Left renal pelvis (tissue), 4 donors: ENCODE measurements at places on chromosomes 3 and 15. TPM values are rescaled to one million over a fixed set of nuclear protein-coding genes. Genes with fewer than 3 reads are reported as not detected.

ARID3B gene
- polyA plus RNA-seq, result 17.1 TPM

- no peak for DNase-seq
Measured at GRCh38 chr3:158722108-158722507, 10.1 kb downstream of the RARRES1 start.

DNASE1L3 gene
- polyA plus RNA-seq, result 17.2 TPM

DNA sequence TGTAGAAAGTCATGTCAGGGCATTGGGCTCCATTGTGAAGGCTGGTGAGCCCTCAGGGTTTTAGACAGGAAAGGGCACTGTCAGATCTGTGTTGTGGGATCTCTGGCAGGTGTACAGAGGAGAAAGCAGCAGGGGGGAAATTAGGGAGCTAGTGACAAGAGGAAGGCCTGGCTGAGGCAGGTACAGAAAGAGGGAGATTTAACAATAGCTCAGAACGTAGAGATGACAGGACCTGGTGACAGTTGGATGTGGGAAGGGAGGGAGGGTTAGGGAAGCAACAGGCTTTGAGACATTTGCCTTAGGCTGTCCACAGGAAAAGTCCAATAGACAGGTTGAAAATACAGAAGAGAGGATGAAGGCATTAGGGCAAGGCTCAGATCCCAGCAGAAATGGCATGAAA, 288.1 kb downstream of the EPHB1 start:
- DNase-seq, result no peak

GRCh38 chr15:46265664-46266347, 631.0 kb downstream of the SQOR start:
- DNase-seq, result no peak

- no peak for DNase-seq
Measured at GRCh38 chr3:17217588-17217987, 332.8 kb downstream of the PLCL2 start.

DNA sequence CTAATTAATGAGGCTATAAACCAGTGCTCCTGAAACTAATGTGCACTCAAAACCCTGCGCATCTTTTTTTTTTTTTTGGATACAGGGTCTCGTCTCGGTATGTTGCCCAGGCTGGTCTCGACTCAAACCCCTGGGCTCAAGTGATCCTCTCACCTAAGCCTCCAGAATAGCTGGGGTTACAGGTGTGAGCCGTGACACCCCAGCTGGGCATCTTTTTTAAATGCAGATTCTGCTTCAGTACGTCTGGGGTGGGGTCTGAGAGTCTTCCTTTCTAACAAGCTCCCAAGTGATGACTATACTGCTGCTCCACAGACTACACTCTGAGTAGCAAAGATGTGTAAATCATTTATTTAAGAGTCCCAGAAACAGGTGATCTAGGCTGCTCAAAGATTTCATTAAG, 73.0 kb downstream of the BFSP2 start:
- DNase-seq, result no peak

KIF7 gene
- 16.1 TPM for polyA plus RNA-seq

GRCh38 chr15:63057468-63058345, 15.2 kb downstream of the TPM1 start:
- no peak for DNase-seq

GRCh38 chr3:132721479-132722164, 587 bp downstream of the NPHP3 start:
- DNase-seq, result no peak

ITIH3 gene
- 8.9 TPM for polyA plus RNA-seq

OXTR gene
- 0.98 TPM for polyA plus RNA-seq

DNA sequence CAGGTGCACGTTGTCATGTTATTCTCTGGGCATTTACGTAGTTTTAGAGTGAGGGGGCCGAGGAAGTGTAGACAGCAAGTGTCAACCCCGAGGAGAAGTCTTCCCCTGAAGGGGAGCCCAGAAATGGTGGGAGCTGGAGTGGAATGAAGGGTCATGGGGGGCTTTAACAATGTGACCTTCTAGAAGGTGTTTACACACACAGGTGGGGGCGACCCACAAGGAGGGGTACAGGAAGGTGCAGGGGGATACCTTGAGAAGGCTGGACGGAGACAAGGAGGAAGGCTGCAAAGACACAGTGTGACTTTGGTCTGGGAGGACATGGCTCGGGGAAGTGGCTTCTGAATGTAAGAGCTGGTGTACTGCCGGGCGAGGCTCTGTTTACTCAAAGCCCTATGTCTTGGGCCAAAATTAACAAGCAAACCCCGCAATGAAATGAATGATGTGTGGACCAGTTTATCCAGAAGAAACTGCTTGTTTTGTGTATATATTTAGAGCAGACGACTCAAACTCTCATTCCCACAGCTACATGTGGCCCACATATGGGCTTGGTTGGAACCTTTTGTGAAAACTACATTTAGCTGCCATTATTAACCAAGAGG, 18.7 kb downstream of the TRPM1 start:
- no peak for DNase-seq

ZXDC gene
- 27.0 TPM for polyA plus RNA-seq

STRIT1 gene
- 2.3 TPM for polyA plus RNA-seq

HHLA2 gene
- 0.23 TPM for polyA plus RNA-seq

DNA sequence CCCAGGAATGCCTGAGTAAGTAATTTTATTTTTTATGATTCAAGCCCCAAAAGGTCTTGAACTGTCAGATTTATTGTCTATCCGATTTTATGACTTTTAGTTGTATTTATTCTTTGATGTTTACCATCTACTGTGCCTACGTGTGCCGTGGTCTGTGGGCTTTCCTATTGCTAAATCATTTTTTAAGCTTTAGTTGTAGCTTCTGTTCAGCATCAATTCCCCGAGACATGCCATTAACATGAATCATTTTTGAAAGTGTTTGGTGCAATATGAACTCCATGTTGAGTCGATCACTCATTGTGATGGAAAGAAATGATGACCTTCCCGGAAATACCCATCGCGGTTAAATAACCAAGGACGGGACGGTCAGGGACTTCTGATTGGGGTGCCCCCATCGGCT, 268.7 kb upstream of the THRB start:
- DNase-seq, result no peak

DNA sequence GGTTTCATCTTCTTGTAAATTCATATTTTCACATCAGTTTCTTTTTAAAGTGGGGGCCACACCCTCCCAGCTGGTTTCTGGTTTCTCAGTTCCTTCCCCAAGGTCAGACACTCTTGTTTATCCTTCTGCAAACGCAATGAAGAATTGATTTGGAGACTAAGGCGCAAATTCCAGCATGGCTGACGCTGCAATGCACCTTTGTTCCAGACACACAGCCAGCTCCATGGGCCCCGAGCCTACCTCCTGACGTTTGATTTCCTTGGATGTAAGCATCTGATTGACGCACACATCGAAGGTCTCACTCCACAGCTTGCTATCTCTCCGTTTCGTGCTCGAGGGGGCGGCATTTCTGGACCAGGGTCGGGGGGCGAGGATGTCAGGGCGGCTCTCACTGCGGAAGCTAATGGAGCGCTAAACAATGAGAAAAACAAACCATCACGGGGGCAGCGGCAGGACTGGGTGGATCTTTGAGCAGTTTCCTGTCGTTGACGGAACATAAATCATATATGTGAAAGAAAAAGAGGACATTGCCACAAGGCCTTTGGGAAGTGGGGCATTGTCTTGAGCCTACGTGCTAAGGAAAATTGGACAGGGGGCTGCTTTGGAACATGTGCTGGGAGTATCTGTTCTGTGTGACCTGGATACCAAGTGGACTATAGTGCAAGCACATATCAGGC, 46.9 kb downstream of the ARHGEF3 start:
- DNase-seq, result no peak

SLC28A1 gene
- polyA plus RNA-seq, result 0.75 TPM

UBAP1L gene
- polyA plus RNA-seq, result 8.7 TPM

DNA sequence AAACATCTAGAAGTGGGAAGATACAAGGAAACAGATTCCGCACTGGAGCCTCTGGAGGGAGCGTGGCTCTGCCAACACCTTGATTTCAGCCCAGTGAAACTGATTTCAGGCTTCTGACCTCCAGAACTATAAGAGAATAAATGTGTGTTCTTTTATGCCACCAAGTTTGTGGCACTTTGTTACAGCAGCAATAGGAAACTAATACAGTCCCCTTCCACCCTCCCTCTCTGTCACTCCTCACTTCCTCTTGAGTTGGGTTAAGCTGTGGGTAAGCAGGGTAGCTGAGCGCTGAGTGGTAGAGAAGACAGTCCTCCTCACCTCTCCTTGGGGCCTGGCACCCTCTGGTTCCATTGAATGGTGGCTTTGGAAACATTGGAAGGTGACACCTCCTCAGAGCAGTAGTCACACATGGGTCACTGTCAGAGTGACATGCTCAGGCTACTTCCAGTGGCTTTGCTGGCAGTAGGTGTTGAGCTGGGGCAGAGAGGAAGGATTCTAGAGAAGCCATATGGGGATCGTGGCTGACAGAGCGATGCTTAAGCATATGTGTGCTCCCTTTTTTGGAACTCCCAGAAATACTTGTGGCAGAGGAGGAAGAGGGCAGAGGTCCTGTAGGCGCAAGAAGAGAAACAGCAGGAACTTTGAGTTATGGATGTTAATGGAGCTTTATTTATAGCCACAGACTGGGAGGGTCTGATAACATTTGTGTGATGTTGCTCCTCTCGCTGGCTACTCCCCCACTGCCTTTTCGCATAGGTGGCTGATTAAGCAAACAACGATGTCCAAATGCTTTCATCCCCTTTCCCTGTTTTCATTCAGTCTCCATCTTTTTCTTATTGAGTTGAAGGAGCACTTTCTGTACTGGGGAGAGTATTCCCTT, 14.8 kb upstream of the HCN4 start:
- no peak for DNase-seq

DNA sequence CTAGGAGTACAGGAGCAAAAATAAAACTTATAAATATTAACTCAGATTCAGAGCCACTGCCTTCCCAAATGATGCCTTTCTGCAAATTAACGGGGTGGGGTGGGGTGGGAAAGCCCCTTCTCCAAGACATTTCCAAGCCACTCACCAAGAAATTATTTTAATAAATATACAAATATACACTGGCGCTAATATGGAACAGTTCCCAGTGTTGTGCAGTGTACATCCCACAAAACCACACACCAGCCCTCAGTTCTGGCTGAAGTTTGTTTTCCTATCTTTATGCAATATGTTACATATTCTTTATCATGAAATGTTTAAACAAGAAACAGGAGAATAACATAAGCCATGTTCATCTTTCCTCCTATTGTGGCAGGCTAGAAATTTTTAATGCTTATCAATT, 53.0 kb upstream of the GYG1 start:
- DNase-seq, result no peak

- no peak for DNase-seq
Measured at GRCh38 chr15:64767203-64767602, 8.2 kb downstream of the RBPMS2 start.

- DNase-seq, result peak; percentile 52
Measured at GRCh38 chr15:37880009-37880834, 54.2 kb upstream of the TMCO5A start.

GRCh38 chr15:100248236-100248635, 93.5 kb downstream of the ADAMTS17 start:
- no peak for DNase-seq

LRRIQ4 gene
- 0.50 TPM for polyA plus RNA-seq

RTP1 gene
- polyA plus RNA-seq, result not detected

DNA sequence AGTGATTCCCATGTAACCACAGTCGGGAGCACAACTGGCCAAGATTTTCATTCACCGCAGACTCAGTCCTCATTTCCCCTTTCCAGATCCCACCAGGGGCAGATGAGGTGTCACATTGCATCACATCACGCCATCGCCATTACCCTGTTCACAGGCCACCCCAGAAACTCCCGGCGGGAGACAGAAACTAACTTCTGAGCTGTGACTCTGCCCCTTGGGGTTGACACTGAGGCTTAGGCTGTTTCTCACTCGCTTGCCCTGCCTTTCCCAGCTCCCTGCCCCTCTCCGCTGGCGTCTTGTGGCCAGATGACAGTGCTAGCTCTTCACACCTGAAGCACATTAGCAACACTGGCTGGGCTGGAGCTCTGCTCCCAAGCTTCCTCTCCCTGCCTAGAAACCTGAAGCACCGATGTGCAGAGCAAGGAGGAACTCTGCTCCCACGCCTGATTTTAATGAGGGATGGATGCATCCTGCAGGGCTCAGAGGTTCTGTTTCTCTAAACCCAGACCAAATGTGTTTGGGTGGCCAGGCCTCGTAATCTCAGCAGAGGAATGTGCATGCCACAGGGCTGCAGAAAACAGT, 88.8 kb upstream of the CTDSPL start:
- DNase-seq, result no peak

DNA sequence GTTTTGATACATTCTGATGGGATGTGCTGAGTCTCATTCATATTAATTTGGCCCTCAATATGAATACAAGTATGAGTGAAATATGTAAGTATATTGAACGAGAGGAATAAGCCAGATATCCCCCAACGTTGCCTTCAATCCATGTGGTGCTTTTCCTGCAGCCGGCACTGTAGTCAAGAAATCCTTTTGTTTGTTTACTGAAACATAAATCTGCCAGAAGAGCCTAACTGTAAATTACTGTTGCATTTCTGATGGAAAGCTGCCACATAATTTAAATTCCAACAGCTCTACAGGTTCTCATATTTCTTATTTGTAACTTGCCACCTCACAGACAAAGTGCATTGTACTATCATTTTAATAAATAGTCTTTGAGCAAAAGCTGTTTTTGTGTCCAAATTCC, 314.0 kb downstream of the KBTBD8 start:
- no peak for DNase-seq

DNA sequence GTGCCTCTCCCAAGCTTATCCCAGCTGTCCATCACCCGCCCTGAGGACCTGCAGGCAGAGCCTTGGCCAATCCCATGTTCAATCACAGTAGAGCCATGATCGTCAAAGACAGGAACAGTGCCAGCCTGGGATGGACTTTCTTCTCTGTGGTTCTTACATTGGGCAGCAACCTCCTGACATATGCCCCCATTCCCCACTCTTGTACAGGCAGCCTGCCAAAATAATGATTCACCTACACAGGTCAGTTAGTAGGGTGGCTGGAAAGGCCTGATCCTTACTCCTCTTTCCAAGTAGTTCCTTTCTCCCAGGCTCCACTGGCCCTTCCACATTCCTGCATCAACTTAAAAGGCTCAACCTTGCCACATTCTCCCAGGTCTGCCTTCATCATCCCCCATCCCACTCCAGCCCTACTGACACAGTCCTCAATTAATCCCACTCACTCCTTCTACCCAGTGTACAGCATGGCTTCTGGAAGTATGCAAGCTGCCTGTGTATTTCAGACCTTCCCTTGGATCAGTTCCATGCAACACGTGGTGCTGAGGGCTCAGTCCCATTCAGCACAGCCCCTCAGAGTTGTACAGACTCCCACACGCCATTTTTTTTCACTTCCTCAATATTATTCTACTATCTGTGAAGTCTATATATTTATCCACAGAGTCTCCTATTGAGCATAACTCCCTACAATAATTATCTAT, 189.8 kb downstream of the NTRK3 start:
- no peak for DNase-seq

ITIH1 gene
- polyA plus RNA-seq, result 0.38 TPM

CYP8B1 gene
- polyA plus RNA-seq, result 1.1 TPM

DNA sequence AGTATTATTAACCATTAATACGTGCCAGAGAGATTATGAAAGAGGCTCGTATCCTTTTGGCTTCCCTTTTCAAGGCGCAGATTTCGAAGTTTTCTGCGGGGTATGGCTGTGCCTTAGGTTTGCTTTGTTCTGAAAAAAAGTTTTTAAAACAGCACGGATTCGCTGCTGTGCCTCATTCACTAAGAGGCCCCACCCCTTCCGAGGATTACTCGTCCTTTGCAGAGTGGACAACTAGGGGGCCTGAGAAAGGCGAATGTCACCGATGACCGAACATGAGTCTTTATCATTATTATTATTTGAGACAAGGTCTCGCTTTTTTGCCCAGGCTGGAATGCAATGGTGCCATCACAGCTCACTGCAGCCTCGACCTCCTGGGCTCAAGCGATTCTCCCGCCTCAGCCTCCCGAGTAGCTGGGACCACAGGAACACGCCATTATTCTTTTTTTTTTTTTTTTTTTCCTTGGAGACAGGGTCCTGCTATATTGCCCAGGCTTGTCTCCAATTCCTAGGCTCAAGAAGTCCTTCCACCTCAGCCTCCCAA, 684 bp upstream of the RPS27L start:
- peak; percentile 58 for DNase-seq
